MM.1S (cell line): ENCODE measurements at places on chromosomes 4 and X.
A peak's percentile ranks its signal among the peaks of the same experiment; 100 is the strongest.

- H3K36me3 ChIP-seq: no peaks in the 10 kb centered on the region
- H3K4me1 ChIP-seq: peaks cover 10% of the 10 kb centered on the region
- no peak for DNase-seq
- H3K27ac ChIP-seq: no peak overlapping the region
Observed at GRCh38 chr4:37868238-37868637, 22.6 kb upstream of the TBC1D1 start.

GRCh38 chrX:15643786-15644559 is 20.6 kb downstream of the CLTRN start:
- H3K27ac ChIP-seq: no peak overlapping the region
- DNase-seq: no peak
- no peak overlapping the region for H3K4me3 ChIP-seq
- H3K36me3 ChIP-seq: no peaks in the 10 kb centered on the region
- H3K4me1 ChIP-seq: no peaks in the 10 kb centered on the region
- H3K27me3 ChIP-seq: no peaks in the 10 kb centered on the region

DNA sequence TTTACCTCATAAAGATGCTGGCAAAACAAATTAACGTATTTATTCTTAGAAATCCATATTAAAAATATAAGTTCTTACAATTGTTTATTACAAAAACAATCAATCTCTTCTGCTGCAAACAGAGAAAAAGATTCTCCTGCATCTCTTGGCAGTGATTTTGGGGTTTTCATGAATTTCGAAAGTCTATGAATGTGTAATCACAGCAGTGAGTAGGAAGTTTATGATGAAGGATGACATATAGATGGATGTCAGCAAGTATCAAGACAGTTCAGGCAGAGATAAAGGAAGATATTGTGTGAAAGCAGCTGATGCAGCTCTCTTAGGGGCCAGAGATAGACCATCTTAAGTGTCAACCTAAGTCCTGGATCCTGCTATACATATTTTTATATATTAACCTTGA is 196.9 kb upstream of the BANK1 start:
- no peak overlapping the region for H3K4me3 ChIP-seq
- H3K27ac ChIP-seq: no peak overlapping the region
- no peaks in the 10 kb centered on the region for H3K36me3 ChIP-seq
- H3K27me3 ChIP-seq: no peaks in the 10 kb centered on the region
- DNase-seq: no peak
- peaks cover 11% of the 10 kb centered on the region for H3K4me1 ChIP-seq

GRCh38 chr4:94507281-94507680 is 55.5 kb downstream of the PDLIM5 start:
- no peaks in the 10 kb centered on the region for H3K36me3 ChIP-seq
- no peaks in the 10 kb centered on the region for H3K4me1 ChIP-seq
- H3K27ac ChIP-seq: no peak overlapping the region
- no peak overlapping the region for H3K4me3 ChIP-seq
- DNase-seq: no peak

GRCh38 chr4:31360786-31361185 is 640.6 kb downstream of the PCDH7 start:
- DNase-seq: no peak
- no peaks in the 10 kb centered on the region for H3K36me3 ChIP-seq
- no peak overlapping the region for H3K4me3 ChIP-seq
- H3K27ac ChIP-seq: no peak overlapping the region

DNA sequence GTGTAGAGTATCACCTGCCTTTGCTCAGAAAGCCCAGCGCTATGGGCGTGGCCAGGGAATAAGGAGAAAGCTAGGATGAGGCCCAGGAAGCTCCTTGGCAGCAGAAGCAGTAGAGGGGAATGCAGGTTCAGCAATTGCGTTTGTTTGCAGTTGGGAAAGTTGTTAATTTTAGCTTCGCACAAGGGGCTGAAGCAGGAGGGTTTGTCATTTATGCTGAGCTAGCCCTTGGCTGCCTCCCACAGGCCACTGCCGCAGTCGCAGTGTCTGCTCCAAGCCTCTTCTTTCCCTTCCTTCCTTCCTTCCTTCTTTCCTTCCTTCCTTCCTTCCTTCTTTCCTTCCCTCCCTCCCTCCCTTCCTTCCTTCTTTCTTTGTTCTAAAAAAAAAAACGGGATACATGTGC is 21.5 kb downstream of the FRMPD3 start:
- no peak overlapping the region for H3K4me3 ChIP-seq
- no peak overlapping the region for H3K27ac ChIP-seq
- H3K36me3 ChIP-seq: no peaks in the 10 kb centered on the region
- H3K4me1 ChIP-seq: no peaks in the 10 kb centered on the region

GRCh38 chrX:31251336-31251735 is 179.5 kb upstream of the FTHL17 start:
- H3K4me3 ChIP-seq: no peak overlapping the region
- no peaks in the 10 kb centered on the region for H3K36me3 ChIP-seq
- no peaks in the 10 kb centered on the region for H3K27me3 ChIP-seq
- no peaks in the 10 kb centered on the region for H3K4me1 ChIP-seq
- no peak overlapping the region for H3K27ac ChIP-seq

- DNase-seq: no peak
- no peaks in the 10 kb centered on the region for H3K27me3 ChIP-seq
- no peak overlapping the region for H3K27ac ChIP-seq
- no peak overlapping the region for H3K4me3 ChIP-seq
Observed at GRCh38 chrX:13397878-13398818, 78.3 kb upstream of the ATXN3L start.

DNA sequence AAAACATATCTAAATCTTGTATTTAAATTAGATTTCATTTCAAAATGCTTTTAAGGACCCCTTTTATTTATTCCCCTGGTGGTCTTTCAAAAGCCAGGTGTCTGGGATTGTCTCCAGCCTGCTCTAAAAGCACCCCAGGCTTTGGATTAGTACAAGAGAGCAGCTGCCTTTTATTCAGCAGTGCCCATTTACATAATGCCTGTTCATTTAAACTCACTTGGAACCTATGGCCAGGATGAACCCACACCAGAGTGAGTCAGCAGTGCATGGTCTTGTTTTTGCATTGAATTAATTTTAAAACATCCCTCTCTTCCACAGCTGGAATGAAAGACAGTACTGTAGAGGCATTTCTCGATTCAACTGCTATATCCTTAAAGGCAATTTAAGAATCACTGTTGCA is 64.1 kb upstream of the TENM3 start:
- H3K27ac ChIP-seq: no peak overlapping the region
- H3K4me1 ChIP-seq: no peaks in the 10 kb centered on the region
- H3K36me3 ChIP-seq: no peaks in the 10 kb centered on the region
- no peak for DNase-seq
- no peak overlapping the region for H3K4me3 ChIP-seq
- H3K27me3 ChIP-seq: no peaks in the 10 kb centered on the region

GRCh38 chr4:123495530-123495929 is 98.9 kb downstream of the SPRY1 start:
- no peak for DNase-seq
- no peaks in the 10 kb centered on the region for H3K4me1 ChIP-seq
- H3K36me3 ChIP-seq: no peaks in the 10 kb centered on the region
- no peak overlapping the region for H3K27ac ChIP-seq
- H3K27me3 ChIP-seq: no peaks in the 10 kb centered on the region

DNA sequence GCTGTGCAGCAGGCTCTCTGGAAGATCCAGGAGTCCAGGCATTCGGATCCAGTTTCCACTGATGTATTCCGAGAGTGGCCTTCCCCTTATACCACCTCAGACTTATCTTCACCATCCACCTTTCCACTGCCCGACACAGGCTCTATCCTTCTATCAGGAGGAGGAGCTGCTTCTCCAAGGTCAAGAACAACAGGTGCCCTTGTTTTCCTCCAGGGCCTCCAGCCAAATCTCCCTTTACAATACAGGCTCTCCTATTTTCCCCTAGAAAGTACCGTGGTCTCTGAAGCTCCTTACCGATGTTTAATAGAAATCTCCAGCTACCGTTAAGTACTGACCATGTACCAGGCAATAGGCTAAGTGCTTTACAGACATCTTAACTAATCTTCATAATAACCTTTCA is 61.3 kb downstream of the AFAP1 start:
- H3K27me3 ChIP-seq: peaks cover 90% of the 10 kb centered on the region
- no peak for DNase-seq
- no peaks in the 10 kb centered on the region for H3K4me1 ChIP-seq
- no peak overlapping the region for H3K4me3 ChIP-seq
- no peaks in the 10 kb centered on the region for H3K36me3 ChIP-seq

- H3K4me3 ChIP-seq: no peak overlapping the region
- H3K27me3 ChIP-seq: no peaks in the 10 kb centered on the region
- H3K27ac ChIP-seq: no peak overlapping the region
- no peaks in the 10 kb centered on the region for H3K36me3 ChIP-seq
- peak; percentile 15 for DNase-seq
- H3K4me1 ChIP-seq: no peaks in the 10 kb centered on the region
Observed at GRCh38 chrX:44244008-44244407, 99.5 kb downstream of the EFHC2 start.

GRCh38 chr4:114598191-114599121 is at the start of gene UGT8:
TSS of gene UGT8 (plus strand) at chr4:114598807. CDS start at chr4:114622881, 24,074 bp downstream.
- H3K36me3 ChIP-seq: no peaks in the 10 kb centered on the region
- no peak for DNase-seq
- no peak within 1 kb of the TSS for H3K27ac ChIP-seq
- peaks cover 14% of the 10 kb centered on the region for H3K4me1 ChIP-seq

DNA sequence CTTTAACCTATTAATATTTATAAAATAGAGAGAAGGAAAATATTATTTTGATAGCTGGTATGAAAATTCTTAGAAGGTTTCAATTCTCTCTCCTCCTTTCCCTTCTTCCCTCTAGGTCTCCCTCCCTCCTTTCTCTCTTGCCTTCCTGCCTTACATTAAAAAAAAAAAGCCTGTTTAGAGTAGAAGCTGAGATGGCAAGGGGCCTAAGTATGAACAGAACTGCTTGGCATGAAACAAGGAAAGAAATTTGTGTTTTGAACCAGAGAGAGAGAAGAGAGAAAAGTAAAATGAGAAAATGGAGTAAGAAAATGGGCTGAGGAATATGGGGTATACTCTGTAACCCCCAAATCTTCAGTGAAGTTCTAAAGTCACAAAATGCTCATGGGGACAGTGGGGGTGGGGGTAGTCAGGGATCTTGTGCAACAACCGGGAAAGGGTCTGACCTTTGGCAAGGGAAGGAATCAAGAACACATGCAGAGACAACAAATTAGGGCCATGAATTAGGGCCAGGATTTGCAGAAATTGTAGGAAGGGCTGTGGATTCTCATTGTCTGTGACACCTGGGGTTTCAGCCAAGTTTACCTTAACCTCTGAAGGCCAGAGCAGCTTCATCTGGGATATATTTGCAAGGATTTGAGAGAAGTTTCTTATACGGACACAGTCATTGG is 30.6 kb downstream of the SUPT20HL2 start:
- H3K4me3 ChIP-seq: no peak overlapping the region
- H3K27ac ChIP-seq: no peak overlapping the region
- no peak for DNase-seq

GRCh38 chr4:1608196-1608820 is 75.8 kb downstream of the FAM53A start:
- no peak for DNase-seq
- H3K4me3 ChIP-seq: no peak overlapping the region
- H3K36me3 ChIP-seq: no peaks in the 10 kb centered on the region
- peaks cover 4% of the 10 kb centered on the region; the same call in 1 of the 2 replicates for H3K27me3 ChIP-seq

- no peak overlapping the region for H3K4me3 ChIP-seq
- H3K4me1 ChIP-seq: peaks cover 16% of the 10 kb centered on the region
- 0 out of 2 replicates have a peak, but pooled peaks cover 3% of the 10 kb centered on the region for H3K36me3 ChIP-seq
- no peaks in the 10 kb centered on the region for H3K27me3 ChIP-seq
- DNase-seq: no peak
Observed at GRCh38 chr4:185247151-185247550, 37.8 kb downstream of the SNX25 start.

DNA sequence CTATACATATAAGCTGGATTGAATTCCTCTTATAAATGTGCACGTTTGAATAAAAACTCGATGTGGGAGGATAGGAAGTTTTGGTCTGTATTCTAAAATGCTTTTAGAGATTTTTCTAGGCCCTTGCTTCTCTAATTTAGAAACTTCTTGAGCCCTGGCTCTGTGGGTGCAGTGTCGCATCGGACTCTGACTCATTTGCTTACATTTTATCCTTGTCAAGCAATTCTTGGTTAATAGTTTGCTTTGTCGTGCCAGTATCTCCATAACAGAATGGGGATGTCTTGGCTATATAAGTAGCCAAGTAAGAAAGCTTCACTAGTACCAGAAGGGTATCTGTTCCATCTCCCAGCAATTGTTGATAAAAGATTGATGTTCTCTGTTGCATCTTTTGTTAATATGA is 10.7 kb downstream of the SGMS2 start:
- H3K36me3 ChIP-seq: no peaks in the 10 kb centered on the region
- no peaks in the 10 kb centered on the region for H3K27me3 ChIP-seq
- no peak overlapping the region for H3K4me3 ChIP-seq
- H3K4me1 ChIP-seq: no peaks in the 10 kb centered on the region
- no peak for DNase-seq

GRCh38 chr4:139267301-139267700 is 12.7 kb downstream of the MGARP start:
- DNase-seq: no peak
- H3K27me3 ChIP-seq: no peaks in the 10 kb centered on the region
- H3K4me3 ChIP-seq: peak overlapping the region; percentile 32; the same call in 1 of the 2 replicates
- H3K36me3 ChIP-seq: no peaks in the 10 kb centered on the region
- H3K4me1 ChIP-seq: peaks cover 31% of the 10 kb centered on the region
- H3K27ac ChIP-seq: peak overlapping the region; percentile 74

DNA sequence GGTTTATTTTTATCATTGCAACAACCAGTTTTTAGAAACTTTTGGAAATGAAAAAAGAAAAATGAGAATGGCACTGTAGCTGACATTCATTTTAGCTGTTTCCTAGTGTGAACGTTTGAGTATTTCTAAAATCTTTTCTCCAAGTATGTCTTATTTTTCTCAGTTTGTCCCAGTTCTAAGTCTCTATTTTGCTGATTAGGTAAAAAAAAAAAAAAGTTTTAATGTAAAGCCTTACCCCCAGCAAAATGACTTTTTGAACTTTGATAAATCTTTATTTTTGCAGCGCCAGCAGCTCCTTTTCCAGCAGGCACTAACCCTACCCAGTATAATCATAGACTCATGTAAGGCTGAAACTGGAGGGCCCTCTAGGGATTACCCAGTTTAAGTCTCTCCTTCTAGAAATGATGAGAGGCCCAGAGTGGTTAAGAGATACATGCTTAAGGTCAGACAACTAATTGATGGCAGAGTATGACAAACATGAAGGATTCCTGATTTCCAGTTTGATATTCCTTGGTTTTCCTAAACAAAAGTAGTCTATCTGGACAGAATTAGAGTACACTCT is 84.3 kb upstream of the SLC4A4 start:
- no peak for DNase-seq
- H3K36me3 ChIP-seq: no peaks in the 10 kb centered on the region
- no peak overlapping the region for H3K27ac ChIP-seq
- no peaks in the 10 kb centered on the region for H3K27me3 ChIP-seq
- no peaks in the 10 kb centered on the region for H3K4me1 ChIP-seq

DNA sequence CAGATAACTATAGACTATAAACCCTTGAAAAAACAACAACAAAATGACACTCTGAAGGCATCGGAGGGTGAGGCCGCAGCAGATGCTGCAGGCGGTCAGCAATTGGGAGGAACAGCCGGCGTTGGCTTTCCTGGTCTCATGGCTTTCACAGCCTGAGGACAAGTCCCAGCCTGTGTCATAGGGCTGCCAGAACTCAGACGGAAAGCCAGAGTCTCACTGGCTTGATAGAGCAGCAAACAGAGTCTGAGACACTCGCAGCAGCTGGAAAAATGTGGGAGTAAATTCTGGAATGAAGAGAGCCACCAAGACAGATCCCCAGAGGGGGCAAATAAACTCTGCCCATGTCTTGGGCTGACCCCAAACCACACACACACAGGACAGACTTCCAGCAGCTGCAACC is 86.3 kb downstream of the PPP2R2C start:
- no peak overlapping the region for H3K4me3 ChIP-seq
- H3K27me3 ChIP-seq: peaks cover 98% of the 10 kb centered on the region
- H3K36me3 ChIP-seq: no peaks in the 10 kb centered on the region
- H3K27ac ChIP-seq: no peak overlapping the region

- H3K36me3 ChIP-seq: no peaks in the 10 kb centered on the region
- H3K27me3 ChIP-seq: no peaks in the 10 kb centered on the region
- no peak overlapping the region for H3K27ac ChIP-seq
- H3K4me1 ChIP-seq: no peaks in the 10 kb centered on the region
Observed at GRCh38 chrX:115588179-115588578, 27.2 kb downstream of the PLS3 start.
